NCI-H526 treated with DMSO at 0.1 percent for 48 hours (cell line): ENCODE measurements at places on chromosomes 12 and 14.

DNA sequence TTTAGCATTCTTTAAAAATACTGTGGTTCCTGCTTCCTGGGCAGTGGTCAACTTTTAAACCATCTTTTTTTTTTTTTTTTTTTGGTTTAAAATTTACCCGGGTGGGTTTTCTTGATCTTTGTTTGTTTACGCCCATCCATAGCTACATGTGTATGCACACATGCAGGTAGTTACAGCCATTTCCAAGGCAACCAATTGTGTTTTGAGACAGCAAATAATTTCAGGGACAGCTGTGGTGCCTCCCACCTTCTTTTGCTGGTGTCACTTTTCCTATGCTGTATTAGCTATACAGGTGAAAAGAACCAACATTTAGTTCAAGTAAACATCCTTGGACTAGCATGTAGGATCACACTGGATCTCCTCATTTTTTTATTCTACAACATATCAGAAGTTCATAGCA, 52.0 kb upstream of the PSMA6 start:
- no peak for DNase-seq

DNA sequence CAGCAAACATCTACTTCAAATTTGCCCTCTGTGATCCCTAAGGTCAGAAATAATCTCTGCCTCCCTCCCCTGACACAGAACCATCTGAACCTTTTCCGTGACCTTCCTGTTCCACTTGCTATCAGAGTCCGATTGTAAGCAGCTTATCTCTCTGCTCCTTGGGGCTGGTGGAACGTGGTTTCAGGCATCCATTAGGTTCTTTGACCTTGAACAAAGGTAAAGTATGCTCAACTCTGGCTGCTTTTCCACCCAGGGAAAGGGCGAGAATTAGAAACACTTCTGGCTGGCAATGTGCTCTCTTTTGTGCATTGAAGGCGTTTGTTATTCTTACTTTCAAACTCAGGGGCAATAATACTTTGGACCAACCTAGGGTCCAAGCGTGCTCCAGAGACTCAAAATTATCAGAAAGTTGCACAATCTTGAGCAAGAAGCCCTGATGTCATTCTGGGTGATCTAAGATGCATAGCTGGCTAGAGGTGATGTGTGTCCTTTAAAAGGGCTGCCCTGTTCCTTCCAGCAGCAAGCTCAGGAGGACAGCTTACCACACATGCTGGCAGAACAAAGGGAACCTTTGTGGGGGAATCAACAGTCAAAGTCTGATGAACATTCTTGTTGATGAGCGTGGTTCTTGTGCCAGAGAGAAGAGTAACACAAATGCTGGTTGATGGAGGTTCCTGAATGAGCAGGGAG, 29.8 kb downstream of the ADGRD1 start:
- peak; percentile 37 for DNase-seq

DNA sequence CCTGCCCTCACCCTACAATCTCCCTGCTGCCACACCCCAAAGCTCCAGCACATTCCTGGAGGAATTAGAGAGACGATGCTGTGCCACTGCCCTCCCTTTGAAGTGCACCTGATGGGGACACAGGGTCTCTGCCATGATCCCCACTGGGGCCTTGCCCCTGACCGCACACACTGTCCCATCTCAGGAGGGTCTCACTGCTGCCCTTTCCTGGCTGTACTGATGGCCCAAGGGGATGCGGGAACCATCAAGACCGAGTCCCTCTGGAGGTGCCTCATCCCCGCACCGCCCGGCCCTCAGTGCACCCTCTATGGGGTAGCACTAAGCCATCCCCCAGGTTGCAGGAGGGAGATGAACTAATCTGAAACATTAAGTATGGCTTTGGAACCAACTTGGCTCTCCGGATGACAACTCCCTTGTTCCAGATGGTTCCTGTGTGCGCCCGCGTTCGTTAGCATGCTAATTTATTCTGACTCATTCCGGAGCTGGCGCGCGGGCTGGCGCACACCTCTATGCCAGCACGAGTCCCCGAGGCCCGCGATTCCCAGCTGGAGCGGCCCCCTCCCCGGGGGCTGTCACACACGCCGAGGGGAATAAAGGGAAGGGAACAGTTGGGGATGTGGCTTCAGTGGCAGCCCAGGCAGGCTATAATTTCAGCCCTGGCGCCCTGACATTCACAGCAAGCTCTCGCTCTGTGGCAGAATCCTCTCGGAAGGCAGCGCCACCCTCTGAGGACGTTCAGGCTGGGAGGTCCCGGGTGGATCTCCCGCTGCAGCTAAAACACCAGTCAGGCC, 34.2 kb upstream of the C14orf180 start:
- peak; percentile 29 for DNase-seq

DNA sequence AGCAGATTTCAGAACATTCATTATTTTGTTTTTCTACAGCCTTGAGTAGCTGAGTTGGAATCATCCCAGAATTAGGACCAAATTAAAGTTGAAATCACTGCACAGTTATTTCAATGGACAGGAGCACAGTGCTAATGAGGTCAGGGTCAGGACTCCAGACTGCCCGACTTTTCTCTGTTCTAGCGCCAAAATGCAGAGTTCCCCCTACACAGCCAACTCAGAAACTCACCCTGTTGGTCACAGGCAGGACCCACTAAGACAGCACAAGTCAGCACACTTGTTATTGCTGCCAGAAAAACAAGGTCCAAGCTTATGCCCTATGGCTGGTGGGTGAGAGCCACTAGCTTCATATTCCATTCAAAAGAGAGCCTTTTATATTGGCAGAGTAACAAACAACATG, 198.1 kb upstream of the KRR1 start:
- no peak for DNase-seq

- no peak for DNase-seq
Measured at GRCh38 chr14:63892265-63892664, 39.5 kb downstream of the SYNE2 start.

DNA sequence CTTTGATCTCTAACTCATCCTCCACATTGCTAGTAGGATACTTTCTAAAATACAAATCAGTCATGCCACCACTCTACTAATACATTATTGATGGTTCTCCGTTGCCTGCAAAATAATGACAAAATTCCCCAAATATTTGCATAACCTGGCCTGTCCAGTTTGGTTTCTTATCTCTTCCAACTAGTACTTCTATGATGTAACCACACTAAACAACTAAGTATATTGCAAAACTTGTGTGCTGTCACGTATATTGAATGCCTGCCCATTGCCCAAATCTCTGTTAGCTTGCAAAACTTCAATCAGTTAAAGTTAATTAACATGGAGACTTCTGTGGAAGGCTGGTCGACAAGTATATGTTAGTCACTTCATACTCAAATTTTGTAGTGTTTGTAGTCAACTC, 6.5 kb downstream of the OR6C74 start:
- DNase-seq: no peak

- DNase-seq: no peak
Measured at GRCh38 chr12:124746649-124747425, 116.8 kb downstream of the SCARB1 start.

GRCh38 chr14:57066887-57067513, 201.7 kb downstream of the EXOC5 start:
- DNase-seq: peak; percentile 43

- DNase-seq: no peak
Measured at GRCh38 chr12:14576896-14577295, 9.2 kb upstream of the PLBD1 start.

DNA sequence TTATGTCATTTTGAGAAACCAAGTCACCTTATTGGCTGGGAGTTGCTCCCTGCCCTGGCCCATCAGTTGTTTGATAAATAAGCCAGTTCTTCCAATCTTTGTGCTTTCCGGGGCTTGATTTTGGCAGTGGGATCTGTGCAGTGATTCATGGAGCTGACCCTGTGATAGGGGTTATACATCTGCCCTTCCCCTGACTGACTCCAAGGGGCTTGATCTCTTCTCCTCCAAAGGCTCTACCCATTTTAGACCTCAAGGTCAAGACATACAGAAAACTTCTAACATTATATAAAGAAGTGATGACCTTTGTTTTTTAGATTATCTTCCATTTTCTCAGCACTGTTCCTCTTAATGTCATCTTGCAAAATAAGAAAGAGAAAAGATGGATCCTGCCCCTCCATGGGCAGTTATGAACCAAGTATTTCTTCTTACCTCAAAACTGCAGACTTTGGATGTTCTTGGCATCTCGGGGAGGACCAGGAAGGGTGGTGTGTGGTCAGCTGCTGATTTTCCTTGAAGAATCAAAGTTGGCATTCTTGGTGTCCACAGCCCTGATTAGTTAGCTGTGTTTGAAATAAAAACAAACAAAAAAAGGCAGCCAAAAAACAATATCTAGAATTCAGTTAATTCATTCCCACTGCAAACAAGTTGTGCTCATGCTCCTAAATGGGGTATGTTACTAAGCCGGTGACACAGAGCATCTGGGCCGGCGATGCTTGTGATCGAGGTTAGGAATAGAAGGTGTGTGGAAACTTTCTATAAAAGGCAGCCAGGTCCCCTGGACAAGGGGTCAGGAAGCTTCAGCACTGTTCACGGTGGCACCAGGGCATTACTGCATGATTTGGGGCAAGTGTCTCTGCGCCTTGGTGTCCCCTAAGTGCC, 120.2 kb downstream of the SAMD4A start:
- no peak for DNase-seq

DNA sequence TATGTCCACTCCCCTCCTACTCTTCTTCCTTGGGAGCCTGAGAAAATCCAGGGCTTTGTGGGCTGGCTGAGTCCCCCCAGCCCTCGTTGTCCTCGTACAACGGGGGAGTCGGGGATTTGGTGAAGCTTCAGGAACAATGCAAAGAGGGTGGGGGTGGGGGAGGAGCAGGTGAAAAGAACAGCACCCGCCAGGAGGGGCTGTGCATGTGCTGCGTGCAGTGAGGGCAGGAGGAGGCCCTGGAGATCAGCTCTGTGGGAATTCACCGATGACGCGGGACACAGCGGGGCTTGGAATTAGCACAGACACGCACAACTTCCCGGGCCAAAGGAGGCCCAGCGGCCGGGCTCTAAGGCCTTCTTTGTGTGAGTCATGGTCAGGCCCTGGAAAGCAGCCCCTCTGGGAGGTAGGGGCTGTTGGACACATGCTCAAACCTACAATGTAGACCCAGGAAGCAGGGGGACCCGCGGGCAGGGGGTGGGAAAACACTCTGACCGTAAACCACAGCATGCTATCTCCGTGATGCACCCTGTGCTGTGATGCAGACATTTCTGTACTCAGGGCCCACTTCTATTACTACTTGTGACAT, 32.8 kb downstream of the RBM19 start:
- DNase-seq: no peak

GRCh38 chr14:96979611-96980074, 182.5 kb downstream of the VRK1 start:
- no peak for DNase-seq

DNA sequence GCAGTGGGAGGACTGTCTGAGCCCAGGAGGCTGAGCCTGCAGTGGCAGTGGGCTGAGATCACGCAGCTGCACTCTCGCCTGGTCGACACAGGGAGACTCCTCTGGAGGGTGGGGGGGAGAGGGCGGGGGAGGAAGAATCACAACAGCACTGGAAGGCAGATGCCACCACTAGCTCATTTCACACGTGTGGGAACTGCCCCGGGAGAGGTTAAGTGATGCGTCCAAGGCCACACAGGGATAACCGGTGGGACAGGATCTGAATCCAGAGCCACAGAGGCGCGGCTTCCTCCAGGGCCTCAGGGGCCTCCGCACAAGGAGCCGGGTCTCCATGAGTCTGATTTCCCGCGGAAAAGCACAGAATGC, 20.8 kb downstream of the STX2 start:
- no peak for DNase-seq

DNA sequence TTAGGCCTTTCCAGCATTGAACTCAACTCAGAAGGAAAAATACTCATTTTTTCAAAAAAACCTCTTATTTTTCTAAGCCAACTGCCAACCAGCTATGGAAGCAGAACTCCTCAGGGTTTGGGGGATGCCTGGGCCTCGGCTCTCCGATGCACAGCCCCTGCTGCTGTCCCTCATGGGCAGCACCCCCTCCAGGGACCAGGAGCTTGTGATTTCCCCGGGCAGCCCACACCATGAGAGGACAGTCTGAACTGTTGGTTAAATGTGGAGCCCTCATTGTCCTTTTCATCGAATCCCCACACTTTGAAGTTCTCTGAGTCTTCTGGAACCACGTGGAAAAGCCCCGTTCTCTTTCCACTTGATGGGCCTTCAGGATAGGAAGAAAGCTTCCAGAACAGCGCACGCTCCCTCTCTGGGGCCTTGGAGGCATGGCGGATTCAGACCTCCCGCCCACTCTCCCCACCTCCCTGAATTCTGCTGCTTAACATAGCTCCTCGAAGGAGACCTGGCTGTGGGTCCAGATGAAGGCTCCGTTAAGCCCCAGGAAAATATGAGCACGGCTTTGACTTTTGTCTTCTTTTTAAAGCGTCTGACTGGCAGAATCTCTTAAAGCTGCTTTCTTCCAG, 156.6 kb downstream of the CALM1 start:
- DNase-seq: no peak

DNA sequence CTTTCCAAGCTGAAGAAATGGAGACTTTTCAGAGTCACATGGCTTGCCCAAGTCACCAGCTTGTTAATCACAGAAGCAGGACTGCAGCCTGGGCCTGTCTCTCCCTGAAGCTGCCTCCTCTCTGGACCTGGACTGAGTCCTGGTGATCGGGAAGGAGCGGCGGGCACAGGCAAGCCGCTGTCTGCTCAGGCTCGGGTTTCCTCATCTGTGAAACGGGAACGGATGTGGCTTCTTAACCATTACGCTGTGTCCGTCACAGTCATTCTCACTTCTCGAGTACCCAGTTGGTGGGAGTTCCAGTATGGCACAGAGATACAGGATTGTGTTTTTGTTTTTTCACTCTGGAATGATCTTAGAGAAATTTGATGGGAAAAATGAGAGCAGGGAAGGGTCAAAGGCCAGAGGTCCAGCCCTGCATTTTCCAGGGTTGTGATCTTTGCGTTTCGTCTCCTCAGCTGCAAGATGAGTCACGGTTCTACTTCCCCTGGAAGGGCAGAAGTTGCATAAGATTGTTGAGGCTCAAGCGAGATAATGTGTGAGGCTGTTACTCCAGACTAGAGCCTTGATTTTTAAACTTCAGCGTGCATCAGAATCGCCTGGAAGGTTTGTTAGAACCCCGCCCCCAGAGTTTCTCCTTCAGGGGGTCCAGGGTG, 7.6 kb upstream of the LRTM2 start:
- DNase-seq: no peak

GRCh38 chr14:100440758-100441203, 117.6 kb downstream of the SLC25A47 start:
- DNase-seq: no peak

DNA sequence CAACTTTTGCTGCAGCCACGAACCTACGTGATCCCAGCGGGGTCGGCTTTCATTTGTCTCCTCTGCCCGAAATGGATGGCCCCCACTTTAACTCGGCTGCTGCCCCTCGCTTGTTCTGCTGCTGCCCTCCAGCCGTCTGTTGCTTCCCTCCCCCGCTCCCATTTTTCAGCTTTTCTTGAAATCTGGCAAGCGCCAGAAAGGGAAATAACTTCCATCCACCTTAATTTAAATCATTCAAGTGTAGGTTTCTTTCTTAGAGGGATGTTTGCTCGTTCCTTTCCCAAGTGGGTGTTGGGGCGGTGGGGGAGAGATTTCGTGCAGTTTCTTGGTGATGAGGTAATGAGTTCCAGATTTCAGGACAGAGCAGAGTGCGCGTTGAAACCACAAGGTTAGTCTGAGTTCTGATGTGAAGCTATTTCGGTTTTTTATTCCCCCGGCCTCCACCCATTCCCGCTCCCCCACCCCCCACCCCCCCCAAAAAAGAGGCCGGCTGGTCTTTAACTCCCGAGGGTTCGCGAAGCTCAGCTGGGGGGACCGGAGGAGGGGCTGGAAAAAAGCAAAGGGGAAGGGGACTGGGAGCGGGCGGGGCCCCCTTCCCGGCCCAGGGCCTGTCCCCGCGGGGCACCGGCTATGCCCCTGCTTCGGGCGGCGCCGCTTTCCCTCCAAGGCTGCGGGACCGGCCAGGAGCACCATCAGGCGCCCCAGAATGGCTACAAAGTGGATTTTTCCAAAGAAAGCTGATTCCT, 2.2 kb upstream of the ZFP36L1 start:
- DNase-seq: no peak
